ENCODE measurements at places on chromosomes 6 and 20. TPM values are rescaled to one million over a fixed set of nuclear protein-coding genes. Genes with fewer than 3 reads are reported as not detected.

Gene SLC2A10
- 3.7 TPM for polyA plus RNA-seq

Gene BMP5
- 1.9 TPM for polyA plus RNA-seq

Gene ECI2
- 94.8 TPM for polyA plus RNA-seq

Gene COL11A2
- polyA plus RNA-seq = 7.5 TPM

Gene NFYA
- 30.8 TPM for polyA plus RNA-seq

Gene SH3BGRL2
- 41.2 TPM for polyA plus RNA-seq

Gene CRISP2
- 0.30 TPM for polyA plus RNA-seq

Gene ARMH2
- polyA plus RNA-seq = not detected

Gene SLC26A8
- polyA plus RNA-seq = not detected

Gene BANF2
- polyA plus RNA-seq = not detected

Gene SALL4
- polyA plus RNA-seq = 0.06 TPM
